ENCODE measurements at places on chromosomes 7 and 10.

DNA sequence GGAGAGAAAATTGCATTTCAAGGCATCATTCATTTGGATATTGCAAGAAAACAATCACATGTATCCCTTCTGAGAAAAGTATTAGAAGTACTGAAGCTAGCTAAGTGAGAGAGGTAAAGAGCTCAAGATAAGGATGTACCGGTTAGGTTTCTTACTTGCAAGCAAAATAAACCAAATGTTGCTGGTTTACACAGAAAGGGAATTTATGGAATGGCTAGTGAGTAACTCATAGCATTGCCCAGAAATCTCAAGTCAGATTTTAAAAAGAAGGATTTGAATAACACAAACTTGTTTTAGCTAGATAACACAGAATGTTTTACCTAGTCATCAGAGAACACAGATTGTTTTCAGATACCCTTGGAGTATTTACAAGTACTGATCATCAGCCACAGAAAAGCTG lies 30.6 kb downstream of the KLHL7 start:
- no peaks in the 10 kb centered on the region for H3K27me3 ChIP-seq
- no peak overlapping the region for H3K4me3 ChIP-seq
- DNase-seq = no peak
- H3K36me3 ChIP-seq = peaks cover 7% of the 10 kb centered on the region
- no peaks in the 10 kb centered on the region for H3K4me1 ChIP-seq
- H3K27ac ChIP-seq = no peak overlapping the region

DNA sequence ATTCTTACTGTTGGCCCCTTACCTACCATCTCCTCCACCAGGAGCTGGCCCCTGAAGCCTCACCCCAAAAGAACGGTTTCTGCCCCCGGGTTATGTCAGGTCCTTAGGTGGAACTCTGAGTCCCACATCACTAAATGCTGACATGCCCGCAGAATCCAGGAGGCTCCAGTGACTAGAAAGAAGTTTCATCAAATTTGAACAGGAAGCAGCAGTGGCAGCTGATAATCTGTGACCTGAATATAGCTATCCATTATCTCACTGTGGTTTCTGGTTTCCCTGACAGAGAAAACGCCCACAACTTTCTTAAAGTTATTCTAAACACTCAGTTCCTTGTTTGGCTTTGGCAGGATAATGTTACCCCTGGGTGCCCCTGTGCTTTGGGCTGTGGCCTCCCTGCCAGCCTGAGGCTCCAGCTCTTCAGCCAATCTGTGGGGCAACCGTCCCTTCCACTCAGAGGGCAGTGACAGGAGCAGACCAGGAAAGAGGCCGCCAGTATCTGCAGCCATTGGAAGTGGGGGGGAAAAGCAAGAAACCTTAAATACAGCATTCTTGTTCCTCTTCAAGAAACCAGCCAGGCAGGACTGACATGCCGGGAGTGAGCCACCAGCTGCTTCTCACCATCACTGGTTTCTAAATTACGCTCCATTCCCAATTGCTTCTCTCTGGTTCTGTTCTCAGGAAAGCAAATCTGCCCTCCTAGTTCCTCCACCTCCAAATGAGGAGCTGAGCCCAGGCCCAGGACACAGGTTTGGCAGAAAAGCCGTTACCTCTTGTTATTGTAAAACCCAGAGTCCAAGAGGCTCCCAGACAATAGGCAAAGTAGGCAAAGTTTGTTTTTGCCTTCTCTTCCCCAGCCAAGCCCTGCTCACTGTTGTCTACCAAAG lies 41.2 kb upstream of the VCL start:
- H3K4me3 ChIP-seq = no peak overlapping the region
- H3K4me1 ChIP-seq = peaks cover 12% of the 10 kb centered on the region
- peak overlapping the region; percentile 73 for H3K27ac ChIP-seq
- peak; percentile 64 for DNase-seq

- H3K4me1 ChIP-seq = no peaks in the 10 kb centered on the region
- H3K27ac ChIP-seq = no peak overlapping the region
- H3K4me3 ChIP-seq = no peak overlapping the region
These were observed 343.7 kb downstream of the GLRX3 start for GRCh38 chr10:130479926-130480325.

- H3K36me3 ChIP-seq = no peaks in the 10 kb centered on the region
- no peaks in the 10 kb centered on the region for H3K27me3 ChIP-seq
- no peak overlapping the region for H3K27ac ChIP-seq
- H3K4me3 ChIP-seq = no peak overlapping the region
These were observed 8.8 kb upstream of the ZNF248 start for GRCh38 chr10:37865957-37866803.

DNA sequence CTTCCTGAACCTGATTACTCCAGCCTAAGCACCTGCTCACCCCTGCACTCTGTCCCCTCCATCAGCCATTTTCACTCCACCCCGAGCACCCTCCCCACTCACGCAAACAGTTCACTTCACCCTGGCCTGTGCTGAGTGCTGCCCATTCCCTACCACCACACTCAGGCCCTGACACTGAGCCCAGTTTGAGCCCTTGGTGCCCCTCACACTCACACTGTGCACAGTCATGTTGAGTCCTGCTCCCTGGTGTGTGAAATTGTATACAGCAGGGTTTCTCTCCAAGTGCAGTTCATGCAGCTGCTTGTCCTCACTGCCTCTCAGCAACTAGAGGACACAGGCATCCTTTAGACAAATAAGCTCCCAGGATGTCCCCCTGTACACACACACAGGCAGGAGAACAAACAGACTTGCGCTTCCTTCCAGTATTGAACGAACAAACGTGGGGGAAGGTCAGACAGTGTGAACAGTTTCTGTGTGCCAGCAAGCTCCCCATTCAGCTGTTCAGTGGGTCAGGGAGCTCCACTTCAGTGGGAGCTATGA lies 6.8 kb downstream of the MYO1G start:
- no peaks in the 10 kb centered on the region for H3K4me1 ChIP-seq
- no peak overlapping the region for H3K4me3 ChIP-seq
- DNase-seq = peak; percentile 54
- no peaks in the 10 kb centered on the region for H3K27me3 ChIP-seq

DNA sequence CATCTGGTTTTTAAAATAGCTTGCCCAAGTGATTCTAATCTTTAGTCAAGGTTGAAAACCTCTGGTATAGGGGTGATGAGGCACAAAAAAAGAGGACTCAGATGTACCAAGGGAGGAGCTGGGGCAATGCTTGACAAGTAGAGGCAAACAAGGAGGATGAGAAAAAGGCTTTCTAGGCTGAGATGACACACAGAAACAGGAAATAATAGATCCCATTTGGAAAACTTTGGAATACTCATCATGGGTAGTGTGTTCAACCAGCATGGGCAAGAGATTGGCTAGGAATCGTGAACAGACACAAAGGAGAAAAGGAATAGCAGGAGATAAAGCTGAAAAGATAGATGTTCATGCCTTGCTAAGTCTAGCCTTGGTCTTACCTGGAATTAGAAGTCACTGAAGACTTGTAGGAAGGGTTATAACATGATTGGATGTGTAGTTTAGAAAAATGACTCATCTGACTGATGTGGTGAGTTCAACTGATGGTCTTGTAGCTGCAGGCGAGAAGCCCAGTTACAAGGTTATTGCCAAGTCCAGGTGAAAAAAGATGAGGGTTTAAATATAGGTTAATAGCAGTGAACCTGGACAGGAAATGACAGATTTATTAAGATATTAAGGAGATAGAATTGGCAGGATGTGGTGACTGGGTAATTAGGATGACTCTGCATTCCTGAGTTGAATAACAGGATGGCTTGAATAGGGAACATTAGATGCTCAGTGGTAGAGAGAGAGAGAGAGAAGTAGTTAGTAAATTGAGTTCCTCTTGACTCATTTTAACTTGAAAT lies 214.0 kb upstream of the LRGUK start:
- H3K36me3 ChIP-seq = no peaks in the 10 kb centered on the region
- H3K4me3 ChIP-seq = no peak overlapping the region
- no peaks in the 10 kb centered on the region for H3K27me3 ChIP-seq
- H3K4me1 ChIP-seq = no peaks in the 10 kb centered on the region
- no peak for DNase-seq
- no peak overlapping the region for H3K27ac ChIP-seq

DNA sequence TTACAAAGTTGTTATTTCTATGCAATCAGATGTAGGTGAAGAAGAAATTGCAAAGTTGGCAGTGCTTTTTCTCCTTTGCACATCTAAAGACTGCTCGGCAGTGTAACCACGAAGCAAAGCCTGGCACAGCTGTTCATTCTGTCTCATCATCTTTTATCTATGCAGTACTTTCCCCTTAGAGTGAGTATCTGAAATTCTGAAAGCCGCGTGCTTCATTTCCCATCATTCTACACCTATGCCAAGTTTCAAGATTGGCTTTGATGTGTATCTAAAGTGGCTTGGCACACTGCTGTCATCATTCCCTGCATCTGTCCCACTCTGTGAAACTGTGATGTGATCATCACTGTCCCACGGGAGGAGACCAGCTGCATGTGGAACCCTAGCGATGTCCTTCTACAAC lies 15.2 kb downstream of the SOSTDC1 start:
- no peak for DNase-seq

GRCh38 chr10:102744374-102745051 lies 765 bp downstream of the WBP1L start:
- DNase-seq = peak; percentile 79
- peak overlapping the region; percentile 94 for H3K27ac ChIP-seq
- no peaks in the 10 kb centered on the region for H3K36me3 ChIP-seq
- peak overlapping the region; percentile 86 for H3K4me3 ChIP-seq
- H3K4me1 ChIP-seq = peaks cover 54% of the 10 kb centered on the region

Data from tibial artery (tissue), 4 donors.